ENCODE measurements at places on chromosomes 2 and 18. TPM values are rescaled to one million over a fixed set of nuclear protein-coding genes. Genes with fewer than 3 reads are reported as not detected.

Gene SCN2A
- 3.2 TPM for polyA plus RNA-seq

Gene ERFE
- 5.3 TPM for polyA plus RNA-seq

Gene SPDYA
- 1.0 TPM for polyA plus RNA-seq

Gene TGFA
- 21.6 TPM for polyA plus RNA-seq

Gene POTEC
- polyA plus RNA-seq, result 0.03 TPM

Gene CHRND
- 0.92 TPM for polyA plus RNA-seq

Gene CABYR
- 5.8 TPM for polyA plus RNA-seq

Gene KCNJ3
- polyA plus RNA-seq, result 6.5 TPM

Gene FAM237A
- not detected for polyA plus RNA-seq

Gene TFCP2L1
- 53.4 TPM for polyA plus RNA-seq

Gene CPO
- 1.8 TPM for polyA plus RNA-seq

Gene UGT1A8
- 0.06 TPM for polyA plus RNA-seq

Gene PROKR1
- 0.31 TPM for polyA plus RNA-seq

Gene COQ10B
- polyA plus RNA-seq, result 12.8 TPM

Gene MYOM1
- polyA plus RNA-seq, result 9.7 TPM

Gene CMPK2
- polyA plus RNA-seq, result 5.0 TPM

Gene OSBPL6
- polyA plus RNA-seq, result 6.8 TPM

Gene PROM2
- 36.1 TPM for polyA plus RNA-seq

Gene MYL12A
- polyA plus RNA-seq, result 481 TPM

Gene SPATA3
- polyA plus RNA-seq, result not detected

Gene CYP20A1
- 20.5 TPM for polyA plus RNA-seq

Gene CCDC178
- 1.9 TPM for polyA plus RNA-seq

Gene ARHGAP15
- polyA plus RNA-seq, result 2.9 TPM

DNA sequence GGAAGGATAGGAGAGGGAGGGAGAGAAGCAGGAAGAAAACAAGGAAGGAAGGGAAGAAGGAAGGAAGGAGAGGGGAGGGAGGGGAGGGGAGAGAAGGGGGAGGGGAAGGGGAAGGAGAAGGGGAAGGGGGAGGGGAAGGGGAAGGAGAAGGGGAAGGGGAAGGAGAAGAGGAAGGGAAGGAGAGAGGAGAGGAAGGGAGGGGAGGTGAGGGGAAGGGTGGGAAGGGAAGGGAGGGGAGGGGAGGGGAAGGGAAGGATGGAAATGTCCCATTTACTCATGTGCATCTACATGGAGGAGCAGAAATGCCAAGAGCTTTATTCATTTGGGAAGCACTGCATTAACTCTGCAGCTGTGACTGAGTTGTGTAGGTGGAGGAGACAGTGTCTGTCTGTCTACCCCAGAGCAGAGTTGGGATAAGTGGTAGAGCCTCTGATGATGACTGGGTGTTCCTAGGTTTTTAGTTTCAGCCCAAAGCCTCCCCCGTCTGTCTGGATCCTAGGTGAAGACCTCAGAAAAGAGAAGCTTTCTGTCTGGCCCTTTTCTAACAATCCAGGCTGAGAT lies 131.3 kb downstream of the COL6A3 start:
- no peak for DNase-seq

DNA sequence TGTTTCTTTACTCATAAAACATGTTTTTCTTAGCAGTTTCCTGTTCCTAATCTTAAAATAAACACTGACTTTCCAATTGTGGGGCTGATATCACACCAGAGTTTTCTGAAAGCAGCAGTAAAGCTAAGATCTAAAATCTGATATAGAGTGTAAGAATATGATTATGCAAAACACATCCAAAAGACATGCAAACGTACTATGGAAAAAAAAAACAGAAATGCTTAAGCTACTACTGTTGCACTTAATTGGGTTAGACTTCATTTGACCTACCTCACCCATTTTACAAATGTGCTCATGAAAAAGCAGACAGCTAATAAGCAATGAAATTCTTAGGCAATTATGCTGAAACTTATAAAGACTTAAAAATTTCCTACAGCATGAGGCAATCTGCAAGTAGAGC lies 10.5 kb downstream of the CYTIP start:
- DNase-seq, result no peak

GRCh38 chr2:217099561-217099960 lies 239.7 kb upstream of the TNP1 start:
- DNase-seq, result no peak

DNA sequence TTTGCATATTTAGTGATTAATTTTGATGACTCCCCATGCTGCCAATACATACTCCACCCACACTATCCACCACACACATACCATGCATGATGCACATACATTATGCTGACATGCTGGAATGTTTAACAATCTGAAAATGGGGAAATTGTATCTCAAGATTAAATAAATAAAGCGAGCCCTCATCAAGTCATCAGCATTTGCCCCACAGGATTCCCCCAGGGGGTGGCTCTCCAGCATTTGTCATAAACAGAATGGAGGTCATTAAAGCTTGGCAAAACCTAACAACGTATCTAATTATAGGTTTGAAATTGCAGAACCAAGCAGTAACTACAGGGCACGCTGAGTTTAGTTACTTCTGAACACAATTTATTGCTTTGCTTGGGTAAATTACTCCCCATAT lies 141.2 kb upstream of the TACR1 start:
- no peak for DNase-seq

- no peak for DNase-seq
Measured at GRCh38 chr2:38293152-38293865, 83.8 kb downstream of the ATL2 start.

- no peak for DNase-seq
Measured at GRCh38 chr2:187379869-187380268, 68.2 kb downstream of the CALCRL start.

GRCh38 chr2:38523728-38524437 lies 78.8 kb downstream of the HNRNPLL start:
- DNase-seq, result no peak

- DNase-seq, result no peak
Measured at GRCh38 chr2:128437204-128437565, 118.5 kb upstream of the HS6ST1 start.

- DNase-seq, result no peak
Measured at GRCh38 chr2:224948859-224949258, 93.4 kb downstream of the DOCK10 start.

GRCh38 chr2:226970362-226970761 lies 134.5 kb downstream of the RHBDD1 start:
- no peak for DNase-seq

DNA sequence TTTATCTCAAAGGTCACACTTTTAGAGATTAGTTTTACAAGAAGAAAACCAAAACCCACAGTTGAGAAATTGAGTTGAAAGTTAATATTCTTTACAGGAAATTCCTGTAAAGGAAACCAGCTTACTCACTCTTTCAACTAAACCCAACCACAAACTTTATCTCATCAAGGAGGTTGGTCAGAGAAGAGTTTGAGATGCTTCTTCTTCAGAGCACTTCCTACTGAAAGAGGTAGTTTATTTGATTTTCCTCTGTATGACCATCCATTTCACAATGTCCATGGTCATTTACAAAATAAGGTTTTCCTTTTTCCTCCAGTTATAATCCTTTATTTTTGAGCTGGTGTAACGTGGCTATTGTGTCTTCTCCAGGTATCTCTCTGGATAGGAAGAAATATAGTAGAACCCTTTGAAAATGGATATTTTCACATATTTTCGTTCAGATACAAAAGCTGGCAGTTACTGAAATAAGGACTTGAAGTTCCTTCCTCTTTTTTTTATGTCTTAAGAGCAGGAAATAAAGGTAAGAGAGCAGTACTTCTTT lies 4.5 kb upstream of the IL18RAP start:
- DNase-seq, result no peak

DNA sequence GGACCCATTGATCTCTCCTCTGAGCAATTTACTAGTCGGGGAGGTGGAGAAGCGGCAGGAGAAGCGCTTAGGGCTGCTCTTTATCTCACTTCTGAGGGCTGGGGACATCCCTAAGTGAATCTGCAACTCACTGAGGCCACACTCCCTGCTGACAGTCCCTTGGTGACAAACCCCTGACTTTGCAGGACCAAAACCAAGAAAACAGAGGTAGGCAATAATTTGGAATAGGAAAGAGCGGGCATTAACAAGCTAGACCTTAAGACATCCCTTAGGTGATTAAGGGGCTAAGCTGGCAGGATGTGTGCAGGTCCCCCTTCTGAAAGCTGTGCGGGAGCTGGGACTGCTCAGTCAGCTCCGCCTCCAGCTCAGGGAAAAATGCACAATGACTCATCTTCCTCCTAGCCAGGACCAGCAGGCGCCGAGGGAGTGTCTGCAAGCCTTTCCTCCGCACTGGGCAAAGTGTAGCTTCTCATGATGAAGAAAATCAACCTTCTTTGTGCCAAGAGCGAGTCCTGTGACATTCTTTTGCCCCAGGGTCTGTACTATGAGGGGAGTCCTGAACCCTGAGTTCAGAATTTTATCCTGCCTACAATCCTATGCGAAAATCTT lies 63.3 kb downstream of the BOD1L2 start:
- no peak for DNase-seq

GRCh38 chr2:154125891-154126290 lies 254.2 kb downstream of the GALNT13 start:
- no peak for DNase-seq

DNA sequence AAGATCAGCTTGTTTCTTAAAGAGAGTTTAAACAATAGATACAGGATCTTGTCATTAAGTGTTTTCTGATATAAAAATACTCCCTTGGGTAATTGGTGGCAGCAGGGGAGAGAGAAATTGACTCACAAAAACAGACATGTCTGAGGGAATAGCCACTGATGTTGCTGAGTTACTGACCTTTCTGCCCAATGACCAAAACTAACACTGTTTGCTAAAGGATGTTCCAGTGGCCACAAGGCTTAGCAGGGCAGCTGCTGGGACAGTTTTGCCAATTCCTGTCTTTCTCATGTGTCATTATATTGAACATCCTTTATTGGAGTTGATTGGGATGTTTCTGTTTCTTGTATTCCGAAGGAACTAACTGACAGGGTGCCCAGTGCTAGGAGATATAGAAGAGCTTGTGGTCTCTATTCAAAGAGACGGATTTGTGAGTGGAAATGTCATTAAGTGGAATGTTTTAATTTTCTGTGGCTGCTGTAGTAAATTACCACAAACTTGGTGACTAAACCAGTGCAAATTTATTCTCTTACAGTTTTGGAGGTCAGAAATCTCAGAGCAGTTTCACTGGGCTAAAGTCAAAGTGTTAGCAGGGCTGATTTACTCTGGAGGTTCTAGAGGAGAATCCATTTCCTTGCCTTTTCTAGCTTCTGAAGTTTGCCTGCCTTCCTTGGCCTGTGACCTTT lies 124.8 kb upstream of the RMDN2 start:
- DNase-seq, result no peak

GRCh38 chr2:12315224-12315623 lies 401.5 kb upstream of the TRIB2 start:
- no peak for DNase-seq

DNA sequence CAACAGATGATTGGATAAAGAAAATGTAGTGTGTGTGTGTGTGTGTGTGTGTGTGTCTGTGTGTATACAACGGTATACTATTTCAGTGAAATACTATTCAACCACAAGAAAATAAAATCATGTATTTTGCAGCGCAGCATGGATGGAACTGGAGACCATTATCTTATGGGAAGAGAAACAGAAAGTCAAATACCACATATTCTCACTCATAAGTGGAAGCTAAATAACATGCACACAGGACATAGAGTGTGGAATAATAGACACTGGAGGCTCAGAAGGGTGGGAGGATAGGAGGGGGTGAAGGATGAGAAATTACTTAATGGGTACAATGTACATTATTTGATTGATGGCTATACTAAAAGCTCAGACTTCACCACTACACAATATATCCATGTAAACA lies 609.1 kb upstream of the SLC39A10 start:
- no peak for DNase-seq

DNA sequence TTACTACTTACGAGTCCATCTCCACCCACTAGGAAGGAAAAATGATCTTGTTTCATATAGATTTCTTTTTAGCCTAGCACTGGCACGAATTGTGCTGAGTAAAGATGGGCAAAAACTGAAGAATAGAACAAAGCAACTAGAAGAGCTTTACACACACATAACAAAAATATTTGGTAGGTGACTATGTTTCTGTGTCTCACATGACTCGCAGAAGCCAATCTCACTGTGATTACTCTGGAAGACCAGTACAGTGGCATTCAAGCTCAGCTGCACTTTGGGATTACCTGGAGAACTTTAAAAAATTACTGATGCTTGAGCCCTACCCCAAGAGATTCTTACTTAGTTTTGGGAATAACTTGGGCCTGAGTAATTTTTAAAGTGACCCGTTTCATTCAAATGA lies 378.7 kb downstream of the METTL4 start:
- DNase-seq, result no peak

GRCh38 chr2:74756356-74756890 lies 77.5 kb upstream of the HK2 start:
- DNase-seq, result no peak

DNA sequence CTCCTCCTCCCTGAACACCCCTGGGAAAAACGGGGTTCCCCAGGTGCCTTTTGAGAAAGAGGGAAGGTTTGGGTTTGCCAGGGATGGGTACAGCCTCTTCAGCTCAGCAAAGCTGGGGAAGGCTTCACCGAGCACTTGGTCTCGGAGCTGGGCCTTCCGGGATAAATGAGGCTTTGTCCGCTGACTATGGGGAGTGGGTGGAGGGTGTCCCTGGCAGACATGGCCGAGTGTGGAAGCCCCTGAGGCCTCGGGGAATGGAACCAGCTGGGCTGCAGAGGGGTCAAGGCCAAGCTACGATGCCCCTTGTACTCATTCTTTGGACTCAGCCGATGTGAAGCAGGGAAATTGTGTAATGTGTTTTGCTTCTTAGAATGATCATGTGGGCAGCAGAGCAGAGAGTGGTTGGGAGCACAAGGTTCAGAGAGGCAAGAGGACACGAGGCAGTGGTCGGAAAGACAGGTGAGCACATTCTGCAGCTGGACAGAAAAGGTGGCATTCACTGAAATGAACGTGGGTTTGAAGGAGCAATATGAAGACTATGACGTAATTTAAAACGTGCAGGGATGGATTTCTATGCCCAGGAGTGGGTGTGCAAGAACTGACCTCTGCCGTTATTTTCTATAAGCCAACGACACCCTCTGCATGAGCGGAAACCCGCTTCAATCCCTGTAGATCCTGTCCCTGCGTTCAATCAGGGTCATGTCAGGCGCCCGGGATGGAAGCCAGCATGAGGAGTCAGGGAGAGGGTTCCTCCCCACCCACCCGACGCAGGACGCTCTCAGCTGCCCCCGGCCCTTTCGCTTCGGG lies 142.6 kb downstream of the PXDN start:
- no peak for DNase-seq

DNA sequence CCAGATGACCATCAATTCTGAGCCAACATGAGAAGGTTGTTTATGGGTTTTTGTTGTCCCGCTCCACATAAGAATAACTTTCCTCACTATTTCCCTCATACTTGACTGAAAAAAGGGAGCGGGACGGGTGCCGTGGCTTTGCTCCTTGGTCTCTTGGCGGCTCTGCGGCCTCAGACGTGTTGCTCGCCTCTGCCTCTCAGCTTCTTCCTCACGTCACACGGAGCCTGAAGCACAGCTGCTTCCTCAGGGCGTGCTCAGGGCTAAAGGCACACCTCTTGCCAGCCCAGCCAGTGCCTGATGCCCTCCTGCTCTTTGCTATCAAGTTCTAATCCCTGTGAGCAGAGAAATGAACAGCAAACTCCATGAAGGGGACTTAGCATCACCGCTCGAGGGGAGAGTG lies 17.9 kb upstream of the ID2 start:
- DNase-seq, result no peak

Data from left renal cortex interstitium (tissue), 4 donors.